ENCODE measurements at places on chromosomes 7 and 10. TPM values are rescaled to one million over a fixed set of nuclear protein-coding genes. Genes with fewer than 3 reads are reported as not detected.

NUPR2 gene
- total RNA-seq: 2.4 TPM

CADPS2 gene
- total RNA-seq: 14.3 TPM

BRI3 gene
- 44.8 TPM for total RNA-seq

MEIG1 gene
- not detected for total RNA-seq

CPA1 gene
- total RNA-seq: not detected

DNA sequence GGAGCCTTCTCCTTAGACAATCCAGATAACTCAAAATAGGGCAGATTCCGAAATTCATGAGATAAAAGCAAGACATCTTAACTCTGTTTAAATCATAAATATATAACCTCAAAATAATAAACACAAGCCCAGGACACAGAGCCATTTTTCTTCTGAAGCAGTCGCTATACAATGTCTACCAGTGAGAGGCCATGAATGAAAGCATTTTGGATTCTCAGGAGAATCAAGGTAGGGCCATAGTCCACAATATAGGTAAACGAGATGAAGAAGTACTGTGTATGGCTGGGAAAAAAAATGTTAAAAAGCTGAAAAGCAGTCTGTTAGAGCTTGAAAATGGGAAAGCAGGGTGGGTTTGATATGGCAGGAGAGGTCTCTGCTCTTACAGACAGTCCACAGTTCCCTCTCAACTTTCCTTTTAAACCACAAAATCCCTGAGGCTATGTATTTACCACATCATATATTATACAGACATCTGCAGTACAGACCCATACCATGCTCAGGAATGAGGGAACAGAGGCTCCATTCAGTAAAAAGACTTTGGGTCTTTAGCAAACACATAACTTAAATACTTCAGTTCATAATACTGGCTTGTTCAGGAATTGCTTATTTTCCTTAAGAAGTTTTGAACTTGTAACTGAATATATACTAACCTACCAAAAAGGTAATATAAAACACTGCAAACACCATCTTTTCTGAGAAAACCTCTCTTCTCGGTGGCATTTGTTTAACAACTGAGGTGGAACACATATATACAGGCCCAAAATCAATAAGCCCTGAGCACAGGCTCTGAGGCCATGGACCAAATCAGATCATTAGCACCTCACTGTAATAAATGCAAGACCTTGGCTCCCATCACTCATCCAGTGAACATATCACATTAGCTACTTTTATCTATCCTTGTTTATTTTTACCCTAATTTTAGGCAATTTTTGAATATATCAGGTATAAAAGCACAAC, 109.3 kb downstream of the SORBS1 start:
- H3K27me3 ChIP-seq: no peaks in the 10 kb centered on the region
- H3K36me3 ChIP-seq: no peaks in the 10 kb centered on the region
- H3K27ac ChIP-seq: peak overlapping the region; percentile 89
- DNase-seq: no peak

DNA sequence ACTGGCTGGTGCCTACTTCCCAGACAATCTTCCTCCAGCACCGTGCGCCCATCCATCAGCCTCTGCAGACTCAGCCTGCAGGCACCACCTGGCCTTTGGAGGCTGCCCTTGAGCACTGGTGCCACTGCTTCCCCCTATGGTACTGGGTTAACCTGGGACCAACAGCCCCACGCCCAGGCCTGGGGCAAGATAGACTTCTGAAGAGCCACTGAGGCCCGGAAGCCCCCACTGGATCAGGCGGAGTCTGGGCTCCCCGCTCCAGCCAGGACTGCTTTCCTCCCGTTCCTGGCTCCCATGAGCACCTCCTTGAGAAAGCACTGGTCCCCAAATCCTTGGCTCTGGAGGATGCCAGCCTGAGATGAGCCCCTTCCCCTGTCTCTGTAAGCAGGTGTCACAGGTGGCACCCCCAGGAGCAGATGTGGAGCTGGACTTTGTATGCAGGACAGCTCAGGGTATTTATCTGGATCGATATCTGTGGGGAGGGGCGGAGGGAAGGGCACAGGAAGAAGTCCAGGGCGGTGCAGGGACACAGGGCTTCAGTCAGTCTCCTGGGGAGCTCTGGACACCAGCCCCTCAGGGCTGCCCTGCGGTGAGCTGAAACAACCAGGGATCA, 206.5 kb upstream of the PPP2R2D start:
- H3K27ac ChIP-seq: no peak overlapping the region
- no peaks in the 10 kb centered on the region for H3K4me1 ChIP-seq
- H3K36me3 ChIP-seq: no peaks in the 10 kb centered on the region
- DNase-seq: no peak

- peaks cover 57% of the 10 kb centered on the region for H3K4me1 ChIP-seq
- H3K27ac ChIP-seq: peak overlapping the region; percentile 82
- peaks cover 37% of the 10 kb centered on the region for H3K36me3 ChIP-seq
- peak; percentile 44 for DNase-seq
Measured at GRCh38 chr7:140456551-140457051, 22.7 kb downstream of the MKRN1 start.

DNA sequence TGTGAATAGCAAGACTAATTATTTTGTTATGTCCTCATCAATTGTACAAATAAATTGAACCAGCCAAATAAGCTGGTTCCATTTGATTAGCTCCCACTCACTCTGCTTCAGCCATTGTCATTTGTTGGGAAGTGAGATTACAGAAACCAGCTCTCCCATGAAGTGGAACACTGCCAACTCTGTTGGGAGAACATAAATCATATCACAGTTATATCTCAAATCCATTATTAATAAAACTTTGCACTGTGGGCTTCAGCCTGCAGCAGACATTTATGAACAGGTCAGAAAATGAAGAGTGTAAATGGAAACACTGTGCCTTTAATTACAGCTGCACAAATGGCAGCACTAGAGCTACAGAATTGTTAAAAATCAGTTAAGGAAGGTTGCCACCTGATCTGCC, 46.7 kb upstream of the TEX47 start:
- no peaks in the 10 kb centered on the region for H3K36me3 ChIP-seq
- no peak for DNase-seq
- no peak overlapping the region for H3K27ac ChIP-seq
- H3K4me1 ChIP-seq: no peaks in the 10 kb centered on the region

DNA sequence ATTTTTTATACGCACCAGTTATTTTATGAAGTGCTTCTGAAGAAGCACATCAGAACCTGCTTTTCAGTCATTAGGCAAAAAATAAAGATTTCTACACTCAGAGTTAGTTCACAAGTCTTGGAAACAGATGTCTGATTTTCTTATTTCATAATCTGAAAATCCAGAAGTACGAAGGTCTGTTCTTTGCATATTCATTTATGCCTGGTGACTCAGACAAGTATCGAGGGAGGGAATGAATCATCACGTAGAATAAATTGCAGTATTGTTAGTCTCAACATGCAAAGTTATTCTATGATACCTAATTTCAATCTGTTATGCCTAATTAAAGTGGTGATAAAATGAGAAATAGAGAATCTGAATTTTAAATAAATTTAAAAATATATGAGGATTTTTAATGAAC, 113.6 kb upstream of the SEM1 start:
- H3K4me1 ChIP-seq: no peaks in the 10 kb centered on the region
- peaks cover 3% of the 10 kb centered on the region for H3K27me3 ChIP-seq
- no peak overlapping the region for H3K4me3 ChIP-seq
- DNase-seq: no peak
- no peaks in the 10 kb centered on the region for H3K36me3 ChIP-seq

DNA sequence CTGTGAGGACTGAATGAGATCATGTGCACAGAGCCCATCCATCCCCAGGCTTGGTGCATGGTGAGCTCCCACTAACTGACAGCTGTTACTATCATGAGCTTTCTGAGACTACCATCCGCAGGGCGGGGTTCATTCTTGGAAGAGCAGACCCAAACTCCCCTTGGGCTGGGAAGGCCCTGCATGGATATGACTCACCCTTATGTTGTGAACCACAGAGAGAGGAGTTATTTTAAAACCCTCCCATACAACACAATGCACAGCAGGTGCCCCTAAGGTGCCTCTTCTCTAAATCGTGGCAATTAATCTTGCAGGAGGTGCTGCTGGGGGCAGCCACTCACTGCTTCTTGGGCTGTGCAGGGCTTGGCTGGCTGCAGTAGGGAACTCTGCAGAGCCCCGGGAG, 219.1 kb downstream of the GFRA1 start:
- no peak for DNase-seq
- no peaks in the 10 kb centered on the region for H3K36me3 ChIP-seq
- no peak overlapping the region for H3K27ac ChIP-seq
